ENCODE measurements at places on chromosomes 5 and 9.

DNA sequence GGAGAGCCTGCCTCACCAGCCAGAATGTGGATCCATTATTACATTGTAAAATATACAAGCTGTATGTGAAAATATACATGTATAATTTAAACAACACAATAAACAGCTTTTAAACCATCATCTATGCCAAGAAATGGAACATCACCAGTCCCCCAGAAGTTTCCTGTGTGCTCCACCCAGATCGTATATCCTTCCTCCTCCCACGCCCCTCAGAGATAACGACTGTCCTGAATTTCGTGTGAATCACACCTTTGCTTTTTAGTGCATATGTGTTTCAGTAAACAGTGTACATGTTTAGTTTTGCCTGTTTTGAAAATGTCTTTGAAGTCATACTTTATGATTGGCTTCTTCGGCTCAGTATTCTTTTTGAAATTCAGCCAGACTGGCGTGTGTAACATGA is 134.6 kb upstream of the MYO10 start:
- DNase-seq, result no peak

- DNase-seq, result no peak
Observed at GRCh38 chr9:109307380-109308240, 13.2 kb downstream of the EPB41L4B start.

DNA sequence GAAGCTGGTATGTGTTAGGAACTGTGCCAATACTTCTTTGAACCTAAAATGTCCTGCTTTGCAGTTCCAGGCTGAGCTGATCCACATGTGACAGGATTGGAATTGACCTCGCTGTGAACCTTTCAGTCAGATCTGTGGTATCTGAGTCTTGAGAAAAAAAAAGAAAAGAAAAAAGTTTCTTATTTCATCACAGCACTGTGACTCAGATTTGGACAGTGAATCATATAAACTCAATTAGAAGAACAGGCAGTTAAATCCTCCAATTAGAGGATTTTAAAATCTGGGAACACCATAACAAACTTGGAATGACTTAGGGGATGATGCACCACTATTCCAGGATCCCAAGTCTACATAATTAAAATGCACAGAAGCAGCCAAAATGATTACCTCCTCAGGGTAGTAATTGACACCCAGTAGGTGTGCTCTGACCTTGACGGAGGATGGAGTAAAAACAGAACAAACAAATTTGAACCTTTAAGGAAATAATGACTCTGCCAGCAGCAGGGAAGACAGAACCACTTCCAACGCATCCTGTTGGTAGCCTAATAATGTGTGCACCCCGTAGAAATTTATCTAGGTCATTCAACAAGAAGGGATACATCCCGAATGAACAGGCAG is 57.8 kb upstream of the RAI14 start:
- DNase-seq, result no peak

- DNase-seq, result no peak
Observed at GRCh38 chr5:134594336-134594735, 38.3 kb downstream of the SAR1B start.

DNA sequence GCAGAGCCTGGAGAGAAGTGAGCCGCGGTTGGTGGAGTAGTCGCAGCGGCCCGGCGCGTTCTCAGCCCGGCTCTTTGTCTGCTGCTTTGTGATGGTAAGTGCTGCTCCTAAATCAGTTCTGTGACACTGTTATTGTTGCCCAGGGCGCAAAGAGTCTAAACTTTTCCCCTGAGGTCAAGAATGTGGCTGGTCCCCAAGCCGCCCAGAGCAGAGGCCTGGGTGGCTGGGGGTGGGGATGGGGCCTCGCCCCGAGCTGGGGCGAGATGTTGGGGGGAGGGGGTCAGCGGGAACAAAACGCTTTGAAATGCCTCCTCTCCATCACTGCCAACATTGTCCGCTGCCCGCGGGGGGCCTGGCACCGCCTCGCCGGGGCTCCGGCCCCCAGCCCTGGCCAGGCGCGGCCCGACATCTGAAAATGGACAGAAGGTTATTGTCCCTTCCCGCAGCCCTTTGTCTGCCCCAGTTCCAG is 11.7 kb upstream of the CERCAM start:
- no peak for DNase-seq

GRCh38 chr5:170339780-170340167 is 42.2 kb upstream of the LCP2 start:
- no peak for DNase-seq

- DNase-seq, result no peak
Observed at GRCh38 chr9:81499021-81499454, 190.3 kb downstream of the TLE1 start.

DNA sequence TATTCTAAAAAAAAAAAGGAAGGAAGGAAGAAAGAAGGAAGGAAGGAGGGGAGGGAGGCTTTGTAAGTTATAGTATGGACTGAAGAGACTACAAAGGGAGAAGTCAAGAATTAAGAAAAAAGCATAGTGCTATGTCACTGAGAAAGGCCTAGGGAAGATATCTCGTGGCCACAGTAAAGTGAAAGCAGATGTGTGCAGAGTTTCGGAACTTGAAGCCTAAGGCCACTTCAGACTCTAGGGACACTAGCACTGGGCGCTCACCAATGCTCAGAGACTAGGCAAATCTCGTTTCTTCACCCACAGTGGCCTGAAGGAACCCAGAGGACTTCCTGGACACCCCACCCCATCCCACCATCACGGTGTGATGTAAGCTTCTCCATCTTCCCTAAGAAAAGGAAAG is 181.4 kb upstream of the TRPM3 start:
- no peak for DNase-seq

GRCh38 chr5:93331863-93332262 is 249.2 kb downstream of the NR2F1-AS1 start:
- no peak for DNase-seq

- no peak for DNase-seq
Observed at GRCh38 chr5:10311595-10312425, 4.1 kb upstream of the CMBL start.

- no peak for DNase-seq
Observed at GRCh38 chr9:131624636-131625507, 79.5 kb downstream of the PRRT1B start.

DNA sequence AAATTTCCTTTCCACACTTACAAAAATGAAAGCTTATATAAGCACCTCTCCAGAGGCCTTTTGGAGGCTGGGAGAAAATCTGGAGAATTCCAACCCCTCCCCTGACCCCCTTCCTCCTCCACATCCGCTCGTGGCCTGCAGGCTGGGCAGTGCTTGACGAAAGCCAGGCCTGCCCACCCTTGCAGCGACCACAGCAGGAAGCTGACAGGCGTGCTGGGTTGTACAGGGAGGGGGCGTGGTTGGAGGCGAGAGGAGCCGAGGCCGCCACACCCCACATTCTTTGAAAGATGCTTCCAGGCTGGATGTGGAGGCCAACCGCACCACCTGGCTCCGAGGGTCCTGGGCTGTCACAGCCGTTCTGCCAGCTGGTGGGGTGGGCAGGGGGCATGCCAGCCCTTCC is 47.8 kb upstream of the IER5L start:
- DNase-seq, result peak; percentile 47

- no peak for DNase-seq
Observed at GRCh38 chr9:104982543-104982942, 54.6 kb upstream of the ABCA1 start.
